ENCODE measurements at places on chromosomes 12 and 14.

DNA sequence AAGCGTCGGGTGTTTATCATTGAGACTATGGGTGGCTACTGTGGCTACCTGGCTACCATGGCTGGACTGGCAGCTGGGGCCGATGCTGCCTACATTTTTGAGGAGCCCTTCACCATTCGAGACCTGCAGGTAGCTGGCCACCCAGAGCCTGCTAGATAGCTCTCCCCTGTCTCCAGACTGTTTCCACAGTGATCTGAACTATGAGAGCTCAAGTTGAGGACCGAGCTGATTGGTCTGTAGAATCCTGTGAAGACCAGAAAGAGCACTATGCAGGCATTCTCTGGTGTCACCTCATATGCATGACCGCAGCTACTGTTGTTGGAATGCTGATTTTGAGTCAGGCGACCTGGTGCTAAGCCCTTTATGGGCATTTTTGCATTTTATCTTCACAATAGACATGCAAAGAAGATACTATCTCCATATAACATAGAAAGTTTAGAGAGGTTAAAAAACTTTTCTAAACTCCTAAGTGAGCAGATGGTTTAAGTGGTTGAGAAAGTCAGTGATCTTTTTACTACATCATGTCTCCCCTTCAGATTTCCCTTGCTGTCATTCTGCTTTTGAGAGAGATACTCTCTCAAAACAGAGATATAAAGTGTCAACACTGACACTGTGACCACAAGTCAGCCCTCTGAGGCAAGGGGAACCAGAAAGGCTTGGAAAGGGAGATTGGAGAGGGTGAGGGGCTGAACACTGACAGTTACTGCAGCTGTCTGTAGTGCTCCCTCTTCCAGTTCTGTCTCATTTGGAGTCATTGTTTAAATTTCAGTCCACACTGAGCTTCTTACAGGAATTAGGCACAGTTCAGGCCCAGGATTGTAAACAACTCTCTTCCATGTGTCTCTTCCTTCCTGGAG lies 14.3 kb downstream of the ASB8 start:
- DNase-seq, result no peak

DNA sequence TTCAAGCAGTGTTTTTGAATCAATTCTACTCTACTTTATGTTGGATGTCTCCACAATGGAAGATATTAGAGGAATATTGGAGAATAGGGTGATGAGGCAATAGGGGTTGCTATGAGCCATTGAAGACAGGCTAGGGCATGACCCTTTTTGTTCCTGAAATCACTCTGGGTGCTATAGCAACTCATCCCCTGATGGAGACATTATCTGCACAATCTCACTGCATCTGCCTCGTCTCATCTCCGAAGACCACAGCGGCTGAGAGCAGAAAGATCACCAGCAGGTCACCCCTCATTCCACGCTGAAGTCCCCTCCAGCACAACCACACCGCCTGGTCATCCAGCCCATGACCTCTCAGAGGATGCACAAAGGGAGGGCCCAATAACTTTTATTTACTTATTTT lies 150.4 kb upstream of the TMEM132C start:
- DNase-seq, result no peak

DNA sequence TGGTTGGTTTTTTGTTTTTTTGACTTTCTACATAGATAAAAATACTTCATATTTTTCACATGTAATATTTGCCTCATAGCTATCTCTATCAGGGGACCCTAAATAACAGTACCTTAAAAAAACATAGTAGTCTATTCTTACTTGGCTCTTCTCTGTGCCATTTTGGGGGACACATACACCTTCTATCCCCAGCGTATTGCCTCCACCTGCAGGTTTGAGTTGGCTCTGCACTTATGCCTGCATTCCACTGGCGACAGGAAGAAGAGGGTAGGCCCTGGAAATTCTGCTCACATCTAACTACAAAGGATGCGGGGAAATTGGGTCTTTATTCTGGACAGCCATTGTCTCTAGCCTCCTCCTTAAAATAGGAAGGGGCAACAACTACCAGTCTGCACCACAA lies 13.8 kb upstream of the IFI27L2 start:
- DNase-seq, result no peak

- DNase-seq, result no peak
Measured at GRCh38 chr14:52910572-52910971, 40.3 kb downstream of the FERMT2 start.

DNA sequence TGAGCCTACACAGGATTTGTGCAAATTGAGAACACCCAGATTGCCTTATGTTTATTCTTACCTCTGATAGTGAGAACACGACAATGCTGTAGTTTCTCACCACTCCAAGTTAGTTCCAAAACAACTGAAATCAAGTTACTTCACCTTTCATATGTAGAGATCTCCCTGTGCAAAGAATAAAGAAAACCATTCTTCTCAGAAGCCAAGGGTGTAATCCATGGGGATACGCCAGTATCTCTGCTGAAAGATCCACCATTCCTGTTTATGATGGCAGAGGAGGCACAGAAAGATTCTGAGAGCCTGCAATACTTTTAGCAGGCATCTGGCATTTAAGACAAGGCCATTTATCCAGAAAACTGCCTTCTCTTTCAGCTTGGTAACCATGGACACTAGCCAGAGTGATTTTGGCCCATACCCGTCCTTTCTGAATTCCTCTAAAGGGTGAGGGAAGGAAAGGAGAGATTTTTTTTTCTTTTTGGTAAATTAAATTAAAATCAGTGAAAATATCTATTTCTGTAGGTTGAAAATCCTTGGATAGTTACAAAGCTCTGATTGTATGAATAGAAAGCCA lies 355.4 kb upstream of the FAR2 start:
- DNase-seq, result no peak

- no peak for DNase-seq
Measured at GRCh38 chr12:56897844-56898361, 36.3 kb downstream of the SDR9C7 start.

DNA sequence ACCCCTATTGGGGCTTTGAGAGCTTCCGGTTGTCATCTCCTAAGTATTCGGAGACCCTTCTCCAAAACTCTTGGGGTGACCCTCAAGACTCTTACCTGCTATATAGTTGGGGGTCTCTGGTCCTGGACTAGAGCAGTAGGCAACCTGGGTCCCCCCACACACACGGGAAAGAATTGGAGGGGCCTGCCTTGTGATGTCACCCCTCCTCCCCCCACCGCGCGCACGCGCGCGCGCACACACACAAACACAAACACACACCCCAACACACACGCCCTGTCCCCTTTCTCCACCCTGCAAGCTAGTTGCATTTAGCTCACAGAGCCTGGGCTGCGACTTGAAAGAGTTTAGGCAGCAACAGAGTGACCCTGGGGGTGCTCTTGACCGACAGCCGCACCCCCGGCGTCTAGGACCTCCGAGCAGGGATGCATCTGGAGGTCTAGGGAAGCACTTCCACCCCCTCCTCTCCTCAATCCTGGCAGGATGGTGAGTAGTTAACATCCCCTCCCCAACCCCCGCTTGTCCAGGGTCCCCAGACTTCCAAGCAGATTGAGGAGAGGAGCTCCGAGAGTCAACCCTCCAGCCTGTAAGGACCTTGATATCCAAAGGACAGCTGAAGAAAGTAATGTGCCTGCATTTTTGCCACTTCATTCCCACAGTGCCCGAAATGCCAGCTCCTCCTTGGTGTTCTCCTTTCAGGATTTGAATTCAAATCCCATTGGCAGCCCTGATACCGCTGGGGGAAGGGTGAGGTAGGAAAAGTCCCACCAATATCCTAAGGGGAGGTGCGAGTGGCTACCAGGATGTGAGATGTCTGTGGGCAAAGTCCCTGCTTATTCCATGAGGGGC lies 1.4 kb upstream of the DNAJC14 start:
- no peak for DNase-seq

DNA sequence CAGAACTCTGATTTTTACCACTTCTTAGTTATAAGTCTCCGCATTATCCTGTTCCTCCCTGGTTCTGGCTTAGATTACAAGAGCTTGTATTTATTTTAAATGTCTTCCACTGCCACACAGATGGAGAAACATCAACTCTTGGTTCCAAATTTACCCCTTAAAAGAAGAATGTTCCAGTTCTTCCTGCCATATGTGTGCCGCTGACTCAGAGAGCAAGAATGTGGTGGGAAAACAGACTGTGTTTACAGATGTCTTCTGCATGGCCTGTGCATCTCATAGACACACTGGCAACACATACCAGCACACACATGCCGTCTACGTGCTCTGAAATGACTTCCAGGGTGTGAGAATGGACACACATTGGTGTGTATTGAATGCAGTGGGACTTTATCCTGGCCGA lies 383.0 kb downstream of the LRIG3 start:
- no peak for DNase-seq

DNA sequence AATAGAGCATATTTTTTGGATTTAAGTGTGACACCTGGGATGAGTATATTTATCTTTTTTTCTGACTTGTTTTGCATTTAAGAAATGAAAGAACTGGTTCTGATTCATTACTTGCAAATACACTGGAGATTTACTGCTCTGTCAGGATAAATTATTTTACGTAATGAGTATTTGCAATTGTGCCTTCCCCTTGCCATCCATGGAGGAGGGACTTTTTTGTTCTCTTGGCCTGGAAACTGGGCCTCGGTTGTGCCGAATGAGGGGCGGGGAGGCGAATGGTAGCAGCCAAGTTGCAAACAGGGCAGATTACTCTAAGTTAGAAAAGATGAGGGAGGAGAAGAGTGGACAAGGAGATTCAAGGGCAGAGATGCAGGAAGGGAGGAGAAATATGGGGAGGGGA lies 308.7 kb downstream of the ATP23 start:
- no peak for DNase-seq

- DNase-seq, result no peak
Measured at GRCh38 chr12:101490286-101490920, 15.3 kb downstream of the SPIC start.

DNA sequence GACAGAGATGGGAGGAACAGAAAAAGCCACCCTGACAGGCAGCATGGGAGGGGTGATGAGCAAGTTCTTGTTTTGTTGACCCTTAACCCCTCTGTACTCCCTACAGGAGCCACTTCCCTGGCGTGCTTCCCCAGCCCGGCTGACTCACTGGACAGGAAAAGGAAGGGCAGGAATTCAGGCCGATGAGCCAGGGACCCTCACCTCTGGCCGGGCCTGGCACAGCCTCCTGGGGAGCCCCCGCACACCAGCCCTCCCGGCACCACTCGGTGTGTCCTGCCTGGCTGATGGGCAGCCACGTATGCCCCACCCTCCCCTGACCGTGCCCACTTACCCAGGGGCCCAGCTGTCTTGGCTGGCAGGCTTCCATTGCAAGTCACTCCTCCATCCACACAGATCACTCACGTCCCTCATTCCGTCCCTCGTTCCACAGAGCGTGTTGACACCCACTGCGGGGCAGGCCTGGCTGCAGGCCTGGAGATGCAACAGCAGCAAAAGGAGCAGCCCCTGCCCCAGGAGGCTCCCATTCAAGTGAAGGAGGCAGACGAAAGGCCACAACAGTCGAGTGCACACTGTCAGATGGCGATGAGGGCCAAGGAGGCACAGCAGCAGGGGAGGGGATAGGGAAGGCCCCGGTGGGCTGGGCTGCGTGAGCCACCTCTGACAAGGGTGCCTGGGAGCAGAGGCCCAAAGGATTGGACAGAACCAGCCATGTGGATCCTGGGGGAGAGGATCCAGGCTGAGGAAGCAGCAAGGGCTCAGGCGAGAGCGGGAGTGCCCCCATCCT lies 19.7 kb upstream of the CD9 start:
- no peak for DNase-seq

DNA sequence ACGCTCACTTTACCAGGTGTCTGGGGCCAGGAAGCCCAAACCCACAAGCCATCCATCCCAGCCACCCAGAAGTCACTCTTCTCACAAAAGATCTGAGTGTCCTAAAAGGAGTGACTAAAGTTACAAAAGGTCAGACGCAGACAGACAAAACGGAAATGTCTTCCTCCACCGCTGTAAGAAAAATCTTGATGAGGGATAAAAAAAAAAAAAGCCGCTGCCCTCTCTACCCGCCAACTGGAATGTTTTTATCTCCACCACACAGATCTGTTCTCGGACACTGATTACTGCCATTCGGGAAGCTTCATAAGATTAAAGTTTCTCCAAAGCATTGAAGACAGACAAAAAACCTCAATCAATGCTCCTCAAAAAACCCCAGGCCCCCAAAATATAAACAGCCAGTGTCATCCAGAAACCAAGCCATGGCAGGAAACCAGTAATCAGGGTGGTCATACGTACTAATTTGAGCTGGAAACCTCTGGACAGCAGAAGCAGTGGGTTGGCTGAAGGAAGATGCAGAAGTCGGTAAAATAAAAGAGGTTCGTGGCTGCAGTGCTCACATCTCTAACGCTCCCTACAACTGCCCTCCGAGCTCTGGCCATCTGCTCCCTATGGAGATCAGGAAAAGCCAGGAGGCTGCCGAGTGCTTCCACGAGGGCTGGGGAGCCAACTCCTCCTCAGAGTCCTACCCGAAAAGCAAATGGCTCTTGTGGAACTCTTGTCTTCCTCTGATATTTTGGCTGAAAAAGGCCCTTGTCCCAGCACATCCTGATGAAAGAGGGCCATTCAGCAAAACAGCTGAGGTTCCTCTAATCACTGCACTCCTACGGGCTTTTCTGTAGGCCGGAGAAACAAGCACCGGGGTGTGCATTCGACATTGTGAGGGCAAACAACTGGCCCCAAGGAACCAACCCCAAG lies 30.3 kb downstream of the SSH1 start:
- no peak for DNase-seq

GRCh38 chr14:100081997-100082625 lies 16.9 kb downstream of the EVL start:
- DNase-seq, result no peak

GRCh38 chr12:9064815-9065606 lies 50.7 kb downstream of the A2M start:
- DNase-seq, result no peak

DNA sequence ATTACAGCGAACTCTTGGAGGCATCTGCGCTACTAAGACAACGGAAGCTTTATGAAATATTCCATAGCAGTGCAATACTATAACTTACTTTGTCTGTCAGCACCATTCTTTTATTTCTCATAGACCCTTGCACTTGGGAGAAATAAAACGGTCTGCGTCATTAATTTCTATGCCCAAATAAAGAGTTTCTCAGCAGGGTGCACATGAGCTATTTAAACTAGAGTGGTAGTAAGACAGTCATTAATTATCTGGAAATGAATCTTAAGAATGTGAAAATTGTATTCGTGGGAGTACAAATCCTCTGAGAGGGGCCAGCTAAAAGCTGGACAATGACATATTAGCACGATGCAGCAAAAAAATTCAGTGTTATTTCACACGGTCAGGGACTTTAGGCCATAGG lies 903.4 kb upstream of the FOXG1 start:
- no peak for DNase-seq

GRCh38 chr14:81849714-81850113 lies 316.1 kb upstream of the SEL1L start:
- no peak for DNase-seq

DNA sequence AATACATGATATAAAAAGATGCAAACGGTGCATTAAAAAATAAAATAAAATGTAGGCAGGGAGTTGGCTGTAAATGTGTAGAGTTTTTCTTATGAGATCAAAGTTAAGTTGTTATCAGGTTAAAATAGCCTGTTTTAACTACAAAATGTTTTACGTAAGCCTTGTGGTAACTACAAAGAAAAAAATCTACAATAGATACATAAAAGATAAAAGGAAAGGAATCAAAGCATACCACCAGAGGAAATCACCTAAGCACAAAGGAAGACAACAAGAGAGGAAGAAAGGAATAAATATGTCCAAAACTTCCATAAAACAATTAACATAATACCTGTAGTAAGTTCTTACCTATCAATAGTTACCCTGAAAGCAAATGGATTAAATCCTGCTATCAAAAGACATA lies 12.2 kb downstream of the NELL2 start:
- DNase-seq, result no peak

- DNase-seq, result peak; percentile 60
Measured at GRCh38 chr14:68143341-68143841, 323.8 kb downstream of the RAD51B start.

GRCh38 chr12:97164936-97165335 lies 257.9 kb downstream of the NEDD1 start:
- DNase-seq, result no peak
